ENCODE measurements at places on chromosomes 12 and 14.

DNA sequence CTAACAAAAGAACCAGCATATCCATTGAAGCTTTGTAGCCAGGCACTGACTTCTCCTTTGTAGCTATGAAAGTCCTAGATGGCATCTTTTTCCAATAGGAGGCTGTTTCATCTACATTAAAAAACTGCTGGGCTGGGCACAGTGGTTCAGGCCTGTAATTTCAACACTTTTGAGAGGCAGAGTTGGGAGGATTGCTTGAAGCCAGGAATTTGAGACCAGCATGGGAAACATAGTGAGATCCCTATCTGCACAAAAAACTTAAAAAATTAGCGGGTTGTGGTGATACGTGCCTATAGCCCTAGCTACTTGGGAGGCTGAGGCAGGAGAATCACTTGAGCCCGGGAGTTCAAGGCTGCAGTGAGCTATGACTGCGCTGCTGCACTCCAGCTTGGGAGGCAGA, 167.7 kb downstream of the CALM1 start:
- no peak for DNase-seq

- no peak for DNase-seq
Observed at GRCh38 chr14:33777681-33778080, 173.2 kb downstream of the EGLN3 start.

- DNase-seq = no peak
Observed at GRCh38 chr12:23014749-23015148, 389.8 kb downstream of the ETNK1 start.

DNA sequence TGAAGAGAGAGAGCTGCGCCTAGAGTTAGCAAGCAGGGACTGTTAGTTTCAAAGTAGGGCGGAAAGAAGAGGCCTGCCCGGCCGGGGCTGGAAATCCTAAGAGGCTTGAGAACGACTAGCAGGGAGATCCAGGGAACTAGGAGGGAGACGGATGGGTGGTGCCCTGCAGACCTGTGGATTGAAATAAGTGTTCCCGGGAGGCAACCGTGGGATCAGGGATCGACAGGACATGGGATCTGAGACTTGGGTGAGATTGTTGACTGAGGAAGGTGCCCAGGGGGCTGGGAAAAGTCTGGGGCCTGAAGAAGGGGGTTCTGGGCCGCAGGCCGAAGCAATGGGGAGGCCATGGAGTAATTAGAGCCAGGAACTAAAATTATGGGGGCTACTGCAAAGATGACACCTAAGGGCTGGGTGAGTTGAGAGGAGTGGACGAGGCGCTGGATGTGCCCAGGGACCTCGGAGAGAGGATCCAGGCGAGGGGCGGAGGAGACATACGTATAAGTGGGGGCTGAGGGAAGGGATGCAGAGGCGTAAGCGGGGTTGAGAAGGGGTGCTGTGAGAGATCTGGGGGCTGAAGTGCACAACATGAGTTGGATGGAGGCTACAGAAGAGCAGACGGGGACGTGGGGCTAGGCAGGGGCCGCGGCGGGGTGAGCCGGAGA, 635 bp downstream of the LTA4H start:
- DNase-seq = no peak

- DNase-seq = no peak
Observed at GRCh38 chr12:34391771-34392581, 369.7 kb downstream of the ALG10 start.

GRCh38 chr14:79842270-79842669, 369.0 kb downstream of the DIO2 start:
- no peak for DNase-seq

DNA sequence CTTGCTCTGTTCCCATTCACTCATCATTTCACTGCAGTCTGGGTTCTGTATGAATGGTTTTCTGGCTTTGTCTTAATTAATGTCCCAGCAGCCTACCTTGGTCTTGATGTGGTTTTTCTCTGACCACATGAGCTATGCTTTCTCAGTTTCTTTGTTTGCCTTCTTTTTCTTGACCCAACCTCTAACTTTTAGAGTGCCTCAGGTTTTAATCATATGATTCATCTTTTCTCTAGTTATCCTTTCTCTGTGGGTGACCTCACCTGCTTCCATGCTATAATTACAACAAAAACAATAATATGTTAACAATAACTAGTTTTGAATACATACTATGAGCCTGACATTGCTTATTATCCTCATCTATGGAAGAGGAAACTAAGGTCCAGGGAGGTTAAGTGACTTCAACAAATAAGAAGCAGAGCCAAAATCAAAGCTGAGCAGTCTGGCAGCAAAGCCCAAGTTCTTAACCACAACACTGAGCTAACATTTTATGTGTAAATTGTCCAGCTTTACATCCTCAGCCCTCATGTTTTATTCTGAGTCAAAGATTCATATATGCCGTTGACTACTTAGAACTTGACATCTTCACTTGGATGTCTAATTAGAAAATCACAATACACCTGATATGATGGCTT, 4.7 kb upstream of the EPYC start:
- no peak for DNase-seq

Data from activated naive CD4-positive, alpha-beta T cell (primary cell).